ENCODE measurements at places on chromosomes 1 and 21.
A peak's percentile ranks its signal among the peaks of the same experiment; 100 is the strongest.

GRCh38 chr1:83515578-83516154 is 483.3 kb downstream of the TTLL7 start:
- no peak for DNase-seq

GRCh38 chr21:32096411-32096810 is 182.4 kb downstream of the MIS18A start:
- no peak for DNase-seq

GRCh38 chr1:48003741-48004531 is 6.8 kb upstream of the TRABD2B start:
- DNase-seq: no peak

- no peak for DNase-seq
Observed at GRCh38 chr1:33436557-33437285, 5.8 kb upstream of the PHC2 start.

- no peak for DNase-seq
Observed at GRCh38 chr1:85656948-85657347, 51.3 kb downstream of the ZNHIT6 start.

DNA sequence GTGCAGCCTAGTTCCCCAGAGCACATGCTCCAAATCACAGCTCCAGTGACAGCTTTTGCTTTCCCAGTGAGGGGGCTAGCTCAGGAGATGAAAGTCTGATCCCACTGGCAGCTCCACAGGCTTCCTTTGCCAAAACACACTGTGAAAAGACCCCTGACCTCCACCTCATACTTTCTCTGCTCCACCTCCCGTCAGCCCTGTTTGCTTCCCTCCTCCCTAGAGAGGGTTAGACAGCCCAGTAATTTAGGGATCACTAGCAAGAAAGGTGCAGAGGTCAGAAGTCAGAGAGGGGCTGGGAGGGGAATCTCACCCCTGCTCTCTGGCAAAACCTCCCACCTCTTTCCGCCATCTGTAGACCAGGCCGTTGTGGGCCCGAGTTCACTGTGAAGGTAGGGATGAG is 62.8 kb downstream of the PLXNA2 start:
- no peak for DNase-seq

GRCh38 chr21:32131960-32132359 is 146.9 kb downstream of the MIS18A start:
- no peak for DNase-seq

- DNase-seq: no peak
Observed at GRCh38 chr1:196466654-196467053, 141.6 kb downstream of the KCNT2 start.

- DNase-seq: peak; percentile 76
Observed at GRCh38 chr1:154328318-154329151, 3.2 kb downstream of the ATP8B2 start.

GRCh38 chr21:15210235-15210678 is 145.5 kb upstream of the NRIP1 start:
- DNase-seq: no peak

- no peak for DNase-seq
Observed at GRCh38 chr1:216532251-216532798, 109.1 kb upstream of the USH2A start.

GRCh38 chr1:152501704-152502103 is 8.9 kb upstream of the LCE5A start:
- no peak for DNase-seq

GRCh38 chr1:149936170-149936991 is at the start of gene MTMR11:
MTMR11 (minus strand) TSS chr1:149936879; CDS start chr1:149936647, 232 bp downstream.
- DNase-seq: peak; percentile 12

DNA sequence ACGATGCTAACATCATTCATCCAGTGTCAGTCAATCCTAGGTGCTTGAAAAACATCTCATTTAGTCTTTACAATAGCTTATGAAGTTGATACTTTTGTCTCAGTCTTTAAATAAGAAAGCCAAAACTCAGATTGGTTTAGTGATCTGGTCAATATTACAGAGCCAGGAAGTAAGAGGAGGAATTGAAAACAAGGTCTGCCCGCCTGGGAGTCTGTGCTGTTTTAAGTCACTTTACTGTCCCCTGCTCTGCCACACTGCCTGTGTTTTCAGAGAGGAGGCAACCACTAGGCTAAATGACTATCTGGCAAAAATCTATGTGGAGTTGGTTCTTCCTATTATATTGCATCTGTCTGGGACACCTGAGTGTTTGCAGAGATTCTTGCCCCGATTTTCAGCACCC is 62.3 kb downstream of the ST6GALNAC3 start:
- DNase-seq: no peak

DNA sequence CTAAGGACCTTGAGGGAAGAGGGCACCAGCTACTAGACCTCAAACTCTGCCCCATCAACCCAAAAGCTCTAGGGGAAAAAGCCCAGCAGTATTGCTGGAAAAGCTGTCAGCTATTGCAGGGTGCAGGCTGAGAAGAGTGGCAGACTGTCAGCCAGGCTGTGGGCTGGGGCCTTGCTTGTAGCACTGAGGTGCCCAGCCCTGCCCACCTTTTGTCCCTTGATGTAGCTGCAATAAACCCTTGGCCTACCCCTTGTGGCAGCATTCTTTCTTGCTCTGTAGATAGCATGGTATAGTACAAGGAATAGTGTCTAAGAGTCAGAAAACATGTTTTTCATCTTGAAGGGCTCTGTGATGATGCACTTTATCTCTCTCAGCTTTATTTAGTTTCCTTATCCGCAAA is 39.4 kb downstream of the CDC14A start:
- no peak for DNase-seq

- DNase-seq: no peak
Observed at GRCh38 chr1:86478416-86479156, 9.9 kb downstream of the CLCA1 start.

DNA sequence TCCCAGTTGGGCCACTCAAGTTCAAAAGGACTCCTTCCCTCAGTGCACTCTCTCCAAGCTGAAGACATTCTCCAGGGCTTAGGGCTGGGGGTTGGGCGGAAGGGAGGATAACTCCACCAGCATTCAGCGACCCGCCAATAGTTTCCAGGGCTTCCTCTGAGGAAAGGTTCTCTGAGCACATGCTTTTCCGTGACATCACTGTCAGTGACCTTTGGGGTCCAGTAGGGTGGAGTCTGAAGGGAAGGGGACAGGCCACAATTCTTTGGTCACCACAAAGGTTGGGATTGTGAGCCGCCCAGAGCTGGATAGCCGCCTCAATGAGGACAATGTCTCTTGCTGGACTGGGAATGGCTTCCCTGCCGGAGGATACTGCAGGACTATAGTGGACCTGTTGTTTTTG is 22.8 kb upstream of the RXRG start:
- no peak for DNase-seq

GRCh38 chr1:167795810-167796740 is 74.3 kb downstream of the MPZL1 start:
- DNase-seq: no peak

DNA sequence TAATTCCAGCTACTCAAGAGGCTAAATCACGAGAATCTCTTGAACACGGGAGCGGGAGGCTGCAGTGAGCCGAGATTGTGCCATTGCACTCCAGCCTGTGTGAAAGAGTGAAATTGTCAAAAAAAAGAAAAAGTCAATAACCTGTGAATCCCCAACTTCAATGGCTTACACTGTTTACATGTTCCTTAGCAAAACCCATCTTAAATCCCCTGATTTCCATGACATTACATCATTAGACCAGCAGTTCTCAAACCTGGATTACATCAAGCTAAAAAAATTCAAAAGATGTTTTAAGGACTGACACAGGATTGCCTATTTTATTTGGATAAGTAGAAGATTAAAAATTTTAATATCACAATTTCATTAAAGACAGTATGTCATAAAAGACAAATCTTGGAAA is 12.4 kb downstream of the GPBP1L1 start:
- no peak for DNase-seq

GRCh38 chr1:27855085-27855484 is 17.3 kb upstream of the THEMIS2 start:
- DNase-seq: no peak

GRCh38 chr1:69271587-69272125 is 296.1 kb upstream of the LRRC7 start:
- DNase-seq: no peak

DNA sequence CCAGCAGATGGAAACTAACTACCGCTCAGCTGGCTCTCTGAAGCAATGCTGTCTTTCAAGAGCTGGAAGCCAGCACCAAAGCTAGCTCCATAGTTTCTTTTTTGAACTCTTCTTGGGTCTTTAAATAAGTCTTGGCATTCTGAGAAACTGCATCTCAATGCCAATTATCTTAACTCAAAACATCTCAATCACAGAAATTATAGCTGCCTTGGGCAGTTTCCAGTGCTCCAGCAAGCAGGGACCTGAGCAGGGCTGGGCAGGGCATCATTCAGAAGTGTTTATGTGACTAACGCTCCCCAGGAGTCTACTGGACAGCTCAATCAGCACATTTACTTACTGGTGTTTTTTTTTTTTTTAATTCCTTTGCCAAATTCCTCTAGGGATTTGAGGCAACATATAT is 18.3 kb upstream of the PADI4 start:
- no peak for DNase-seq

- DNase-seq: no peak
Observed at GRCh38 chr1:245779797-245780755, 625.3 kb downstream of the KIF26B start.

DNA sequence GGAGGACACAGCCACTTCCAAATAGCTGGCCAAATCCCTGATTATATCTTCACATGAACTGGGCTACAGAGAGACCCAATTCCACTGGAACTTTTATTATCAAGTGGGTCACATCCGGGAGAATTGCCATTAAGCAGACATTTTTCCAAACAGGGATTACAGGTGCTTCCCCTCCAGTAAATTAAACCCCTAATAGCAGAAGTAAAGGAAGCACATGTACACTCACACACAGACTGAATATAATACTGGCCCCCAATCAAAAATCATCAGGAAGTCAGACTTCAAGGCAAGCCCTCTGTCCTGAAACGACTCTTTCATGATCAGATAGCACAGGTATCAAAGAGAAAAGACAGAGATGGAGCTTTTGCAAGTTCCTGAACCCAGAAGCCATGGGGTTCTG is 118.6 kb upstream of the PPP2R5A start:
- no peak for DNase-seq

- no peak for DNase-seq
Observed at GRCh38 chr1:38701088-38701487, 158.5 kb downstream of the RRAGC start.

DNA sequence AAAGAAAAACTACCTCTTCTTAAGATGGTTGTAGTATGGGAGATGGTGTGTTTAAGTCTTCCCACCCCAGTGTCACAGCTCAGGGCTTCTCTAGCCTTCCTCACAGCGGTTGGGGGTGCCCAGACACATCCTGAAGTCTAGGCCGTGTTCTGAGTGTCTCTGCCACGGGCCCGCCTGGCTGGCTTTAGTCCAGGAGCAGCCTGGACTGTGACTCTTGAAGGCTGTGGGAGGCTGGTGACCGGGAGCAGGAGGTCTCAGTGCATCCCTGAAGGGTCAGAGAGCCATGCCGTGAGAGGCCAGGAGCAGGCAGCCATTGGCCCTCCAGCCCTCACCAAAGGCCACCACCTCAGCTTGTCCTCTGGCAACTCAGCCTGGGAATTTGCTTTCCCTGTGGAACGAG is 4.5 kb downstream of the EPHX1 start:
- DNase-seq: no peak

DNA sequence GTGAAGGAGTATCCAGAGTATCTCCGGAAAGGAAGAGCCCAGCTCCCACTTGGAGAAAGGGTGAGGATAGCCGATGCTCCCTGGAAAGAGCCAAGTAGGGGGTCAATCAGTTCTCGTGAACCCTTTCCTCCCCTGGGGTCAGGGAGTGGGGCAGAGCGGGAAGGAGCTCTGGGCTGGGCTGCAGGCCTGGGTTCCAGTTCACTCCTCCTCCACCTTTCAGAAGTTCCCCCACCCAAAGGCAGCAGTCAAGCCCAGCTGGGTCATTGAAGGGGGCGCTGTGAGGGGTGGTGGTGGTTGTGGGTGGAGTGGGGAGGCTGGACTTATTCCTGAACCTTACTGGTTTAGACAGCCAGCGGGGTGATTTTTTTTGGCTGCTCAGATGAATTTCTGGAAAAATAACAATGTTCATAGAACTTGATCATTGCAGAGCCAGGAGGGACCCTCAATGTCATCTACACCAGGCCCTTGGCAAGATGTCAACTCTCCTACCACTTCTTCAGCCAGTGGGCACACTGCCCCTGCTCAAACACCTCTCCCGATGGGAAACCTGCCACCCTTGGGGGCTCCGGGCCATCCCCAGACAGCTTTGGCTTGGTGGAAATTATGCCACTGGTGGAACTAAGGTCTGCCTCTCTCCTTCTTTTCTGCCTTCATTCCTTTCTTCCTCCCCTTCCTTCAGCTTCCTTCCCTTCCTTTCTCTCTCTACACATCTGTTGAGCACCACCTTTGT is 235.8 kb downstream of the TRABD2B start:
- DNase-seq: no peak

DNA sequence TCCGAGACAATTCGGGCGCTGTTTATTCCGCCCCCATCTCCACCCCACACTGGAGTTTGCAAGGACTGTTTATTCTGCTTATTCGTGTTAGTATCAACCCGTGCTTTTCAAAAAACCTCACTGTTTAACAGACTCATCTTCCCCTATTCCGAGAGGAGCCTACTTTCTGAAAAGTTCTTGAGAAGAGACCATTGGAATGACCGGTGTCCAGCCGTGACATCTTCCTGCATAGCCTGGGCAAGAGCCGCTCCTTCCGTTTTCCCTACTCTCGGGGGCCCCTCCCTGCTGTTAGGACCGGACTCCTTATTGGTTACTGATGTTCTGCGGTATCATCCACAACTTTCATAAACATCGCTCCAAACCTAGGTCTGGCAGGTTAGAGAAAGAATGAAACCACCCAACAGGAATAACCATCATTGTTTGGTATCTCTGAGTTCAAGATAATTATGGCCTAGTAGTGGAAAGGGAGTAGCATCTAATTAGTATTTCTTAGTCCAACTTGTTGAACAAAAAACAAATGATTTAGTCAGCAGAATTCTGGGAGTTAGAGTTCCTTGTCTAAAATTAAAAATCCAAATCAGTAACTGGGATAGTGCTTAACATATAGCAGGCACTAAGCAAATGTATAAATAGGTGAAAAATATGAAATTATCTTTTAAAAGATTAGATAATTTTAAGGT is 837 bp downstream of the STXBP3 start:
- peak; percentile 43 for DNase-seq

Data from anterior cingulate cortex (tissue), 58 donors.